HCT116 (cell line): ENCODE measurements at places on chromosomes 1 and 21.

DNA sequence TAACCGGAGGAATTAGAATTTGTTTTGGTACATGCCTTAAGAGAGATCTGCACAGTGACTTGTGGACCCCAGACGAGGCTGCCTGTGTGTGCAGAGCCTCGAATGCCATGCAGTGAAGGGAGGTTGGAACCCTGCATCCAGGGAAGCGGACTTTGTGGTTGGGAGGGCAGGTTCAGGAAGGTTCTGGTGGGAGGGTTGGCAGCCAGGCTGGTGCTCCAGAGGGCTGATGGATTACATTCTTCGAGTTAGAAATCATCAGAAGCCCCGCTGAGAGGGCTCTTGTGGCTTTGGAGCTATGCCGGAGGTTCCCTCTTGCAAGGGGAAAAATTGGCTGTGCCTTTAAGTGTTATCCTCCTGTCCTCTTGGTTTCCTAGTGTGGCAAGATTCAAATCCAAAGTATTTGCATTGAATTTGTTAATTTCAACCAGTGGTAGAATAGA lies 21.1 kb downstream of the ROR1 start:
- DNase-seq = no peak

DNA sequence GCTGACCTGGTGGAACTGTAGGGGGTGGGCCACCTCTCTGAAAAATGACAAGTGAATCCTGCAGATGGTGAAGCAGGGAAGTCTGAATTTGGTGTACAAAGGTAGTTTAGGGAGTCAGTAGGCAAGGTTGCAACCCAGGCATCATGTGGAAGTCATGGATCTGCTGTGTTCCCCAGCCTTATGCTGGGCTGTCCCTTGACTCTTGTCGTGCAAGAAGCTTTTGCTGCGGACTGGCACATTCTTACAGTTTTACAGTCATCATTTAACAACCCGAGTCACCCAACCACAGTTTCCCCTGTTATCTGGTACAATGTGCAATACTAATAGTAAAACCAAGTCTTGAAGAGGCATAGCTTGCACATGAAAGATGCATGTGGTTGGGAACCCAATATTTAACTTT lies 13.2 kb downstream of the RHOU start:
- no peak for DNase-seq

DNA sequence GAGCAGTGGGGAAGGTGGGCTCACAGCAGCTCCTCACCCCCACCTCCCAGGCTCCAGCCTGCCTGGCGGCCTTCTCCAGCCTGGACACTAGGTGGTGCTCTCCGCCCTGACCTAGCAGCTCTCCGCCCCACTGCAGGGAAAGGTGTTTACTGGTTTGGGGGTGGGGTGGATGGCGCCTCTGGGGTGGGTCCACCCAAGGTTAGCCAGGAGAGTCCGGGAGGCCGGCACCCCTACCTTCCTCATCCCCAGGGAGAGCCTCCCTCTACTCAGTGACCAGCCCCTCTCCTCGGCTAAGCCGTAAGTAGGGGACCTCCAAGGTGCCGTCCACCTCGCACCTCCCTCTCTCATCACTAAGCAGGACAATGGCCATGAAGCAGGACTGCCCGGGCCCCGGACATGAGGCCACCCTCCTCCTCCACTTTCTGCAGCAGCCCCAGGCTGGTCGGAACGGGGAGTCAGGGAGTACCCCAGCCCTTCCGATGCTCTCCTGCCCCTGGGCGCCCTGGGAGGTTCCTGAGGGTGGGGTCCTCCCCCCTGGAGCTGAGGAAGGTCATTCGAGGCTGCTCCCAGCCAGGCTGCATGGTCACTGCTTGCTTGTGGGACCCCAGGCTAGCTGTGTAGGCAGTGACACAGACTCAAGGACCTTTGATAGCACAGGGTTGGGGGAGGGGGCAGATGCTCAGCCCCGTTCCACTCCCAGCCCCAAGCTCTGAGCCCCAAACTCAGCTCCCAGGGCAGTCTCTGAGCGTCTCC lies 101.4 kb upstream of the VAMP3 start:
- DNase-seq = peak; percentile 31

- DNase-seq = no peak
Measured at GRCh38 chr1:174090471-174090870, 68.3 kb upstream of the RC3H1 start.

DNA sequence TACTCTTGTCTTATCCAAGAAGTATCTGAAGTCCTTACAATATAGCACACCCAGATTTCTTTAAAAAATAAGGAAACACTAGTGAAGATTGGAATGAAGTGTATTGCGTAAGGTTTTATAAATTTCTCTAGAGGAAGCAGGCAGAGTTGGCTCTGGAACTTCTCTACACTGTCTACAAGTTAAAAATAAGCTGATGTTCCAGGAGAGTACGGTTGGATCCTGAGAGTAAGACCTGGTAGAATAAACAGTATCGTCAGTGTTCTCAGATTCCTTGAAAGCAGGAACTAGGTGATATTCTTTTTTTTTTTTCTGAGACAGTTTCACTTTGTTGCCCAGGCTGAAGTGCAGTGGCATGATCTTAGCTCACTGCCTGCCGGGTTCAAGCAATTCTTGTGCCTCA lies 107.9 kb downstream of the USP25 start:
- DNase-seq = no peak

- no peak for DNase-seq
Measured at GRCh38 chr1:85368073-85368770, 91.8 kb upstream of the BCL10 start.

GRCh38 chr1:147622731-147623130 lies 47.6 kb downstream of the ACP6 start:
- no peak for DNase-seq

DNA sequence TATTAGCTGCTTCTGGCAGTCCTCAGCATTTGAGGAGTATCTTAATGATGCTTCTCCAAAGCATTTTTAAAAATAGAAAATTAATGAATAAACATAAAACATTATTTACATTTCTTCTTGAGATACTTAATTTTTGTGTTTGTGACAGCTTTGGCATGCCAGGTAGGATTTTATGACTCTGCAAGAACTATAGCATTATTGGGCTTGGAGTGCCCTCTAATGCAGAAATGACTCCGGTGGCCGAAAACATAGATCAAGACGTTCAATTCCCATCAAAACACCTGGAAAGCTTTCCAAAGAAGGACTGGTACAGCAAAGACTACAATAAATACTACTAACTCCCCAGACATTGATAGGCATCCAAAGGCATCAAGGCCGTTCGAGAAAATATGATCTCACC lies 366.4 kb upstream of the CXADR start:
- DNase-seq = no peak

DNA sequence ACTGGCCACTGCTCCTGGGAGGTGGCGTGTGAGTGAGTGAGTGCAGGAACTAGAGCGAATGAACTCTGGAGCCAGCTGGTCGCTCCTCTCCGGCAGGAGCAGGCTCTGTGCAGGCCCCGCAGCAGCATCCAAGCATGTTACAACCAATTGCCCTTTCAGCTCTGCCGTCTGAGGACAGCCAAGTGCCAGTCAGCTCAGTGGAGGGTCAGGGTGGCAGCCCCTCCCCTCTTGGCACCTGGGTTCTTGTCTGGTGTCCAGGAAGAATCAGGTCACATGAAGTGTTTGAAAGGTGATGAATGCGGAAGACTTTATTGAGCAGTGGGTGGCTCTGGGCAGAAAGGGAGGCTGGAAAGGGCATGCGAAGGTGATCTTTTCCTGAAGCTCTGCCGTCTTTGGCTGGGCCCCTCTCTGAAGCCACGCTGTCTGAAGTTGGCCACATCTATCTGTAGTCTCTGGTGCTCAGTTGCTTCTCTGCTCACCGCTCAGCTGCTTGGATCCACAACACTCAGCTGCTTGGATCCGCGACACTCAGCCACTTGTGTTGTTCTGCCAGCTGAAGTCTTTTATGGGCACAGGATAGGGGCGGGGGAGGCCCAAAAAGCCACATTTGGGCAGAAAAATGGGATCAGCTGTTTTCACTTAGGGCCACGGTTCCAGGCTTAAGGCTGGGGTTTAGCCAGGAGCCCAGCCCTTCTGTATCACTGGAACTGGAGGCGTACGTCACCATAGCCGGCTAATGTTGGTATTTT lies 139.8 kb downstream of the ADSS2 start:
- DNase-seq = no peak

GRCh38 chr1:8354038-8354437 lies 36.1 kb downstream of the SLC45A1 start:
- no peak for DNase-seq

GRCh38 chr1:192549937-192550336 lies 25.6 kb upstream of the RGS1 start:
- DNase-seq = no peak

GRCh38 chr1:220655509-220655908 lies 34.7 kb upstream of the C1orf115 start:
- no peak for DNase-seq

DNA sequence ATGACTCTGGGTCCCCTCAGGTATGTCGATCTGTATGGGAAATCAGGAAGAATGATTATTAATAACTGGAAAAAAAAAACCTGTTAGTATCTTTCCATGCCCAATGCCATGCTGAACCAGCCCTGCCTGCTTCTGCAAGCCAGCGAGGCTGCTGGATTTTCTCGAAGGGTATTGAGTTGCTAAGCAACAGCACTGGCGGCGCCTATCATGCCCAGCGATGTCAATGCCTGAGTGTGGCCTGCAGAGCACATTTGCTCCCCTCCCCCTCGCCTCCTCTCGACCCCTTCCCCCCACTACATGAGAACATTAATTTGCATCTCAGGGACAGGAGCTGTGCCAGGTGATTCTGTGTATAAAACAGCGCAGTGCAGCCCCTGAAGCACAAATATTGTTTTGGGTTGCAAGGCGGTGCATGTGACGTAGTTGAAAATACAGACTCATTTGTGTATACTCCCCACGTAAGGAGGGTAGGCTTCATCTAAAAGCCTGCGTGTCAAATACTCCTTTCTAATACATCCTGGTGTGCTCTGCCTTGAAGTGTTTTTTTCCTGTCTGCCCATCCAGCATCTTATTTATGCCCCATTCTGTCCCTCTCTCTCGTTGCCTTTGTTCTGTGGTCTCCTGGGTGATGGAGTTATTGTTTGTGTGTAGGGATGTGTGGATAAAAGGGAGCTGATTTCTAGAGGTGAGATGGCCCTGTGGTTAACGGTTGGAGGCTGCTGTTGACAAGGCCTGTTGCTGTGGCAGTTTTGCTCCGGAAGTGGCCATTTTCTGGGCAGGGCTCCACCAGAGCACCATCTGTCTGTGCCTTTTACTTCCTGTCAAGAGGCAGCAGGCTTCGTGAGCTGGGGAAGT lies 32.7 kb upstream of the ATP5PO start:
- DNase-seq = peak; percentile 61

- DNase-seq = no peak
Measured at GRCh38 chr21:20276377-20276776, 721.8 kb upstream of the NCAM2 start.
